ENCODE measurements at places on chromosomes 7 and 10.

- DNase-seq, result no peak
Observed at GRCh38 chr10:130998046-130998435, 313.5 kb downstream of the TCERG1L start.

- peak; percentile 34 for DNase-seq
Observed at GRCh38 chr10:89374713-89375141, 3.1 kb upstream of the IFIT1B start.

DNA sequence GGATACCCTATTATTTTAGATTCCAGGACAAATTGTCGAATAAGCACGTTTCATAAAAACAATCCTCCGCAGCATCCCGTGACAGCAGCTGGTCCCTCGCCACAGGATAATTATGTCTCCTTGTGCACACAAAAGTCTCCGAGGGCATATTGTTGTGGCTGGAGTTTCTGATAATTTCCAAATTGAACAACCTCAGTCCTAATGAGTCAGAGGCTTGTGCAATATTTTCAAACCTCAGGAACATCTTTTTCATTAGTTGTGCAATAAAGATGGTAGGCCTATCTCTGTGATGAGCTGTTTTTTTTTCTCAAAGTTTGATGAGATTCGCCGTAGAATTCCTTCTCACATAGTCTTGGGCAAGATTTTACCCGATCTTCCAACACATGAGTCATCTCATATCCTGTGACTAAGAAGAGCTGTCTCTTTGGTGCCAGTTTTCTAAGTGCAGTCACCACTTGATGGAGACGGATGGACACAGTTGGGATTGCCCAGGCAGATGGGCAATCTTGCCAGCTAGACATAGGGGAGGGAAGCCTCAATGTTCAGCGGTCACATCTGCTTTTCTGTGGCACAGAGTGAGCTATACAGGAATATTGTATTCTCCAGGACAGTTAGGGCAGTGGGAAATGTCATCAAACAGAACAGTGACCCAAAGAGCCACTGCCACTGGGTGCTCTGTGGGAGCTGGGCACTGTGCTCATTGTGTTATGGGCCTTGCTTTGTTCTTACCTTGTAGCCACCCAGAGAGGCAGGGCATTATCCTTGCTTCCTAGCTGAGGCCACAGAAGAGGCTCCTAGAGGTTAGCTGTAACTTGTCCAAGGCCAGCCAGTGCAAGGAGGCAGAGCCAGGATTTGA lies 7.8 kb downstream of the HTRA1 start:
- DNase-seq, result peak; percentile 61

DNA sequence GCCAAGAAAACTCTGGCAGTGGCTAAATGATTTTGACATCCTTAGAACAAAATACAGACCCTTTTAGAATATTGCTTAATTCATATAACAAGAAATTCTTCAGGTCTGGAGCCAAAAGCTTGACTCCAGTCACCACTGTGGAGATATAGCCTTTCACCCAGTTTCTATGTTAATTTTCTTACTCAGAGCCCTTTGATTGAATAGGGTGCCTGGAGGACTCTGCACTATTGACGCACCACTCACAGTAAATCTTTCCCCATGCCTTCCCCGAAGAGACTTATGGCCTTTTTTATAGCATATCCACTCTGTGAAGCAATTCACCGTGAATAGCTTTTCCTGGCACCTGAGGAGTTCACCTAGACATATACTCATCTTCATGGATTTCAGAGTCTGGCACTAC lies 613.8 kb downstream of the ZWINT start:
- DNase-seq, result no peak

DNA sequence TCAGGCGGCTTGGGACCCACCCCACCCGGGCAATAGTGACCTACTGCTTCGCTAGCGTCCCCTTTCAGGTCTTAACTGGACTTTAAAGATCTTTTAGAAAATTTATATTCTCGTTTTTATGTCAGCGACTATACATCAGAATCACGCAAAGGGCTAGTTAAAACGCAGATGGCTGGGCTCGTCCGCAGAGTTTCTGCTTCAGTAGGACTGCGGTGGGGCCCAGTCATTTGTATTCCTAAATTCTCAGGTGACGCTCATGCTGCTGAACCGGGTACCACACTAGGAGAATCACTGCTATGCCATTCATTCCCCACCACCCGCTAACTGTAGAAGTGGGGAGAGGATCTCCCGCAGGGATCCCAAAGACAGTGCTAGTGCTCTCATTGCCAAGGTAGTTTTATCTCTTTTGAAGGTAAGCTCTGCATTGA lies 12.0 kb upstream of the SP8 start:
- peak; percentile 10 for DNase-seq

GRCh38 chr10:63115732-63116383 lies 17.3 kb upstream of the NRBF2 start:
- peak; percentile 59 for DNase-seq

GRCh38 chr7:110891197-110891596 lies 199.7 kb upstream of the LRRN3 start:
- DNase-seq, result no peak

- DNase-seq, result peak; percentile 30
Observed at GRCh38 chr7:139620676-139621344, 97.3 kb downstream of the CLEC2L start.

GRCh38 chr10:14459665-14460064 lies 128.9 kb upstream of the FRMD4A start:
- DNase-seq, result no peak

DNA sequence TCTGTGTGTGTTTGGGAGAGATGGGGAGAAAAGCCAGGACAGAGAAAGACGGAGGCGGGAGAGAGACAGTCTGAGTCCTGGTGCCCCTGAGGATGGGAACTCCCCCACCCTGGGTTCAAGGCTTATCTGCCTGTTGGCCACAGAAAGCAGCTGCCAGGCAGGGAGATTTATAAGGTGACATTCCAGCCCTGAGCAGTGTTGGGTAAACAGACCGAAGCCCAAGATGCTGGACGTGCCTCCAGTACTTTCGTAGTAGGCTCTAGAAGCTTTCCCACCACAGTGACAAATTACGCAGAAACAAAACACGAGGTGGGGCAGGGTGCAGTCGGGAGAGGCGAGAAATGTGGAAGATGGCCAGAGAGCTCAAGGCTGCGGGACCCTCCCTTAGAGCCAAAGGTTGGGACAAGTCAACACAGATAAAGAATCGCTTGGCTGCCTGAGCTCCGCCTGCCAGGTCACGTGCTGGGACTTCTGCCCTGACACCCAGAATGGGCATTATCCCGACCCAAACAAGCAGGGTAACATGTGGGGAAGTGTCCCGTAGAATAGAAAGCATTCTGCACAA lies 41.1 kb downstream of the CCDC3 start:
- DNase-seq, result peak; percentile 45
